ENCODE measurements at places on chromosomes 5 and 9.
A peak's percentile ranks its signal among the peaks of the same experiment; 100 is the strongest.

- no peak for DNase-seq
Observed at GRCh38 chr5:72661405-72661804, 154.2 kb upstream of the ZNF366 start.

DNA sequence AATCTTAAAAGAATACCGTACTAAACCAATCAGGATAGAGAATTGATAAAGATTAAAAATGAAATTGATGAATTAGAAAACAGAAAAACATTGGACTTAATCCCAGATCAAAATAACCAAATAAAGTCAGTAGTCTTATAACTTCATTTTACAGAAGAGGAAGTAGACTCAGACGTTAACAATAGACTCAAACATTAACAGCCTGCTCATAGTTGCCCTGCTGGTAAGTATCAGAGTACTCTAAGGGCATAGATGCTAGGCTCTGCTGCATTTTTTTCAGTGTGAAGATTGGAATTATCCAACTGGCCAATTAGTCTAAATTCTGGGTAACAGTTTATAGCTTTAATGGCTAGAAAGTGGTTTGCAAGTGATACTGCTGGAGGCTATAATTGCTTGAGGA, 42.9 kb downstream of the ADGRV1 start:
- DNase-seq = no peak

- no peak for DNase-seq
Observed at GRCh38 chr5:76590027-76590426, 33.2 kb downstream of the F2RL2 start.

DNA sequence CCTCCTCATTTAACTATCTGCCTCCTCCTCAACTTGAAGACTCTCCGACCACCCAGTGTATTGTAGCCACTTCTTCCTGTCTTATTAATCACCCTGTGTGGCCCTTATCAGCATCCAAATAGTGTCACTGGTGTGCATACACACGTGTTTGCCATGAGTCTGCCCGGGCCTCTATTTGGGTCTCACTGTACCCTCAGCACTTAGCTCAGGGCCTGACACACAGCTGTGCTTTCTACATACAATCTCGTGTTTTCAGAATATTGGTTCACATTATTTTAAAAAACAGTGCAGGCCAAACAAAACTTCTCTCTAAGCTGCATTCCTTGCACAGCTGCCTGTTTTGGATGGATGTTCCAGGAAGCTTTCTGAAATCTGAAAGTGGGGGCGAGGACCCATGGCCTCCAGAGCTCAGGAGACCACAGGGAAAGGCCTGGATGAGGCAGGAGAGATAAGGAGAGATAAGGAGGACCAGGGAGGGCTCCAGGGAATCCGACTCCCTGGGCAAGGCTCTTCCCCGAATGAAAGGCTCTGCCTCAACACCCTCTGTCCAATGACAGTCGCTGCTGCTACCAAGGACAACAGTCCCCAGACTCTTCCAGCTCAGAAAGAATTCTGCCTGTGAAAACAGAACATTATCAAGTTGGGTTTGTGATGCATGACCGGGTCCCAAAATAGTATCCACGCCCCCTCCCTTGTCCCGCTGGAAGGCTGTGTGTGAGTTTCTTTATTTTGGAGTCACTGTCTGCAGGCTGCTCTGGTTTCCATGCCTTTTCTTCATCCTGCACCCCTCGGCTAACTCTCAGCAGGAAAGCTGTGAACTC, 255.6 kb downstream of the NSG2 start:
- DNase-seq = no peak

- no peak for DNase-seq
Observed at GRCh38 chr5:57137401-57137800, 36.5 kb upstream of the GPBP1 start.

DNA sequence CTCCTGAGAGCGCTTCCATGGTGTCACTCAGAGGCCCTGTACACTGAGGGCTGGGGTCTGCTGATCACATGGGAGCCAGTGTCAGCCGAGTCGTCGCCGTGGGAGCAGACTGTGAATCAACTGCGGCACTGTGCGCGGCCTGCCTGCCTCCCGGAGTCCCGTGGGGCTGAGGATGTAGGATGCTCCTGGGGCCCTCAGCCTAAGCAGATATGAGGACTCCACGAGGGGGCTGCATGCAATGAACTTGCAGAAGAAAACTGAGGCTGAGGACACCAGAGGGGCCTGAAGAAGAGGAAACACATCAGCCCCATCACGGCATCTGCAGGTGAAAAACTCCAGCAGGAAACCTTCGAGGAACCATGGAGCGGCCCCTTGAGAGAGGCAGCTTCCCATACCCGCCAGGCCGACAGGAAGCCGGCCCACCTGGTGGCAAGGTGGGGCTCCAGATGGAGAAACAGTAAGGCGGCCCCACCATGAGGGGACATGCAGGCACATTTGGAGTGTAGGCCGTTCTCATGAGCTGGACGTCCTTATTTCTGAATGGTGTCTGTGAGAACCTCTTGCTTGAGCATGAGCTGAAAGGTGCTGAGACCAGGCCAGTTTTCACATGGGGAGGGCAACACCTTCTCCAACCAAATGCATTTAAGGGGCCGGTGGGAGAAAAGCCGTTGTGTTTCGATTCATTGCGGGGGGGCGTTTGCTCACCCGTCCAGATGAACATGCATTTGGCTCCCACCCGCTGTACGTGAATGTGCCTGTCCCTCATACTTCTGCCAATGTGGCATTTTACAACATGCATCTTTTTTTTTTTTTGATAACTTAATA, 35.2 kb upstream of the ADAMTS2 start:
- no peak for DNase-seq

- no peak for DNase-seq
Observed at GRCh38 chr5:39604491-39604890, 179.7 kb upstream of the DAB2 start.

DNA sequence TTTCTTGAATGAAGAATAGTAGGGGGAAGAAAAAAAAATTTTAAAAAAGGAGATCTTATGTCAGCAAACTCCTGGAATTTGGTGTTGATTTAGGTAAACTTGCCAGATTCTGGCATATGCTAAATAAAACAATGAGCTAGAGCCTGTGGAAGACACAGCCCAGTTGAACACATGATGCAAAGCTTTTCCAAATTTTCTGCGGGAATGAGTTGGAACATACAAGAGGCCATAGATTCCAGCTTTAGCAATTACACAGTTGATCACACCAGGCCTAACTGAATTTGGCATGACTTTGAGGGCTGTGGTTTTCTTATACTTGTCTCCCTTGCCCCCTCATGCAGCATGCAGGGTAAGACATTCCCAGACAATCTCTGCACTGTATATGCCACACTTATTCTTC, 297.0 kb downstream of the SH3GL2 start:
- no peak for DNase-seq

- DNase-seq = no peak
Observed at GRCh38 chr5:88816195-88816594, 66.8 kb downstream of the MEF2C start.

- no peak for DNase-seq
Observed at GRCh38 chr5:29005386-29005785, 1967.0 kb upstream of the CDH9 start.

GRCh38 chr5:137221943-137222342, 277.2 kb downstream of the SPOCK1 start:
- no peak for DNase-seq

DNA sequence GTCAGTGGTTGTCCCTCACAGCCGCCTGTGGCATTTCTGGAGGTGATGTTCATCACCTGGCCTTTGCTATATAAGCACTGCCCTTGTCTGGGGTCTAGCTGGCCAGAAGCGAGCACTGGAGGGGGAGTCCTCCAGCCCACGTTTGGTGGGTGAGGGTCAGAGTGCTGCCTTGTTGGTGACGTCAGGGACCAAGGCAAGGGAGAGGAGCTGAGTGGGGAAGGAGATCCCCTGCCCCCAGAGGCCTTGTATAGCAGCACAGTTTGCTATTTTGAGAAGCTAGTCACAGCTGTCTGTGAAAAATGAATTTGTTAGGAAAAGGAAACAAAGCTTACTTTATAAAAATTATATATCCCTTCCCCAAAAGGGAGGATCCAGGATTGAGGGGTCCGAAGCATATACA, 49.8 kb downstream of the SYK start:
- DNase-seq = peak; percentile 12

DNA sequence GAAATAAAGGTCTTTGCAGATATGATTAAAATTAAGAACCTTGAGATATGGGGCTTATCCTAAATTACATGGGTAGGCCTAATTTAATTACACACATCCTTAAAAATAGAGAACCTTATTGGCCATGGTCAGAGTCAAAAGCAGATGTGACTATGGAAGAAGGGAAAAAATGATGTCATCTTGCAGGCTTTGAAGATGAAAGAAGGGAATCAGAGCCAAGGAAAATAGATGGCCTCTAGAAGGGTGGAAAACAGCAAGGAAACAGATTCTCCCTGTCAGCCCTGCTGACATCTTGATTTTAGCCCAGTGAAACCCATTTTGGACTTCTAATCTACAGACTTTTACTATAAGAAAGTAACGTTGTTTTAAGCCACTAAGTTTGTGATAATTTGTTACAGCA, 37.6 kb upstream of the KCNN2 start:
- DNase-seq = no peak

- DNase-seq = no peak
Observed at GRCh38 chr5:132257131-132258101, at the start of gene PDLIM4. Gene PDLIM4, plus strand, starts transcription at chr5:132257696. Its CDS starts 39 bp downstream, at chr5:132257735.

GRCh38 chr5:67416133-67416937, 219.7 kb upstream of the CD180 start:
- DNase-seq = no peak

DNA sequence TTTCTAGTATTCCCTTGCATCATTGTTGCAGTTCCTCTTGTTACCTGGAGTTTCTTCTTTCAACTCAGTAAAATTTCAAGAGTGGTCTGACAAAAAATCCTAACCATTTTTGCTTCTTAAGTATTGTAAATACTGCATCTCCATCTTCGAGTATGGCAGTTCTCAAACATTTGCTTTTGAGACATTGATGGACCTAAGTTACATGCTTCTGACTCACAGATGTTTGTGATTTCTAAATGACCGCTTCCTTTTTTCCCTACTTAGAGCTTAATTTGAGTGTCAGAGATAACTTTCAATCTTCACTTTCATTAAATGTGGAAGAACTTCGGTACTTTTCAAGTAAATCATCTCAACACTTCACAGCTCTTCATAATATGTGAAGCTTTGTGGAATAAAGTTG, 4.2 kb downstream of the UHRF2 start:
- DNase-seq = no peak

GRCh38 chr9:78196258-78196657, 39.6 kb upstream of the CEP78 start:
- DNase-seq = no peak

- DNase-seq = no peak
Observed at GRCh38 chr9:20524776-20525175, 97.5 kb downstream of the MLLT3 start.

DNA sequence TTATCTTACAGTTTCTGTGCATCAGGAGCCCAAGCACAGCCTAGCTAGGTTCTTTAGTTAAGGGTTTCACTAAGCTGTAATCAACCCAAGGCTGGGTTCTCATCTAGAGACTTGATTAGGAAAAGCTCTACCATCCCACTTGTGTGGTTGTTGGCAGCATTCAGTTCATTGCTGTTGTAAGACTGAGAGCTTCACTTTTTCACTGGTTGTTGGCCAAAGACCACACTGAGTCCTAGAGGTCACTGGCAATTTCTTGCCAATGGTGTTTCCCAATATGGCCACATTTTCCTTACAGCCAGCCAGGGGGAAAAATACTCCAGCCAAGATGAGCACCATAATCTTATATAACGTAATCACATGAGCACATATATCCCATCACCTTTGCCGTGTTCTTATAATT, 74.3 kb downstream of the SMIM15 start:
- DNase-seq = no peak

GRCh38 chr5:134549714-134550113, 24.2 kb downstream of the JADE2 start:
- no peak for DNase-seq

DNA sequence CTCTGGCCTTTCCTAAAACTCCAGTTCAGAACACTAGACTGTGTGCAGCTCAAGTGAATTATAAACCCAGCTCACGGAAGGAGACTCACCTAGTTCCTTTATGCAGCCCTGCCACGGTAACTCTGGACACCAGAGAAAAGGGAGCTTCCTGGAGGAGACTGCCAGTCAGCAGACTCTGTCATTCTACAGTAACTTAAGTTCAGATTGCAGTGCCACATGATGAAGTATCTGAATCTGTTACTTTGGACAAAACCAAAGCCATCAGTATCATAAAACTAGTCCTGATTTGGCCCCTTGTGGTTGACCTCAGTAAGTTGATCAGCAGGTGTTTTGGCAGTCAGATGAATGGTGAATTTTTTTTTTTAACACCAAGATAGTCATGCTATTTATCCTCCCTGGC, 2.7 kb downstream of the MTRR start:
- DNase-seq = no peak

DNA sequence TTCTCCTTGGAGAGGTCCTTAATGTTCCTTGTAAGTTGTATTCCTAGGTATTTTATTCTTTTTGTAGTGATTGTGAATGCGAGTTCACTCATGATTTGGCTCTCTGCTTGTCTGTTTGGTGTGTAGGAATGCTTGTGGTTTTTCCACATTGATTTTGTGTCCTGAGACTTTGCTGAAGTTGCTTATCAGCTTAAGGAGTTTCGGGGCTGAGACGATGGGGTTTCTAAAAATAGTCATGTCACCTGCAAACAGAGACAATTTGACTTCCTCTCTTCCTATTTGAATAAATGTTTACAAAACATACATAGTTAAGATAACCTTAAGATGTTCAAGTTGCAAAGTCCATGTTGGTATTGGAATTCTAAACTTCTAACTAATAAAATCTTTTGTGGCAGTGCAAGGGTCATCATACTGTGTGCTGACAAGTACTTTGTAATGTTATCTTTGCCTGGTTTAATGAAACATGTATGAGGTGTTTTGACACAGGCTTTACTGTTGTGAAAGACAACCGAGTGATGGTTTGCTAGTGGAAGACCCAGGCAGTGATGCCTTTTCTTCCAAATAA, 286.2 kb downstream of the MRPS30 start:
- DNase-seq = no peak

- no peak for DNase-seq
Observed at GRCh38 chr5:38871790-38872551, 26.2 kb downstream of the OSMR start.

- DNase-seq = no peak
Observed at GRCh38 chr9:19660019-19660418, 128.8 kb downstream of the SLC24A2 start.

DNA sequence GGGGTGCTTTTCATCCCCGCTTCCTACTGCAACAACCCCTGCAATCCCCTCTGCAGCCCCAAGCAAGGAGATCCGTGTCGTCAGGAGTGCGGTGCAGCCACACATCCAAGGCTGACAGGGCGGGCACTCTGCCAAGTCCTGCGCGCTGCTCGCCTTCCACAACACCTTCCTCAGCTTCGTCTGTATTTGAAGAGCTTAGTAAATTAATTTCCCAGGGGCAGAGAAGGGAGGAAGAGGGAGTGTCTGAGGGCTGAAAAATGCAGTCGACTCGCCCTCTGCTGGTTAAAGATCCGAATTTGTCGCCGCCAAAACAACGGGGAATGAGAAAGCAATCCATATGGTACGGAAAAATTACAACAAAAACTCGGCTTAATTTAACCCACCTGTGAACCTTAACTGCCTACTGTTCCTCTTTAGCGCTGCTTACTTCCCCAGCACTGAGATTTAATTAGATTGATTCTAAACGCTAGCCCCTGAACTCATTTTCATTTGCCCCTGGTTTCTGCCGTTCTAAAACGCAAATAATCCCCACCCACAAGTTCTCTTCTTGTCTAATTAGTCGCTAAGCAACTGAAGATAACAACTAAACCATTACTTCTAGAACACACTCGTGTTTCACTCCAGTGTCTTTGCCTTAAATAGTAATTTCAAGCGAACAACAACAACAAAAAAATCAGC, 10.9 kb upstream of the PCDHB1 start:
- DNase-seq = peak; percentile 93

- DNase-seq = peak; percentile 94
Observed at GRCh38 chr9:132023419-132024180, 56.1 kb downstream of the MED27 start.

GRCh38 chr5:161803-162110, 29.5 kb upstream of the LRRC14B start:
- DNase-seq = no peak
